Jurkat, Clone E6-1 (cell line): ENCODE measurements at places on chromosomes 5 and 9.
A peak's percentile ranks its signal among the peaks of the same experiment; 100 is the strongest.

GRCh38 chr5:106860398-106861044 is 810.2 kb downstream of the EFNA5 start:
- no peak for DNase-seq

DNA sequence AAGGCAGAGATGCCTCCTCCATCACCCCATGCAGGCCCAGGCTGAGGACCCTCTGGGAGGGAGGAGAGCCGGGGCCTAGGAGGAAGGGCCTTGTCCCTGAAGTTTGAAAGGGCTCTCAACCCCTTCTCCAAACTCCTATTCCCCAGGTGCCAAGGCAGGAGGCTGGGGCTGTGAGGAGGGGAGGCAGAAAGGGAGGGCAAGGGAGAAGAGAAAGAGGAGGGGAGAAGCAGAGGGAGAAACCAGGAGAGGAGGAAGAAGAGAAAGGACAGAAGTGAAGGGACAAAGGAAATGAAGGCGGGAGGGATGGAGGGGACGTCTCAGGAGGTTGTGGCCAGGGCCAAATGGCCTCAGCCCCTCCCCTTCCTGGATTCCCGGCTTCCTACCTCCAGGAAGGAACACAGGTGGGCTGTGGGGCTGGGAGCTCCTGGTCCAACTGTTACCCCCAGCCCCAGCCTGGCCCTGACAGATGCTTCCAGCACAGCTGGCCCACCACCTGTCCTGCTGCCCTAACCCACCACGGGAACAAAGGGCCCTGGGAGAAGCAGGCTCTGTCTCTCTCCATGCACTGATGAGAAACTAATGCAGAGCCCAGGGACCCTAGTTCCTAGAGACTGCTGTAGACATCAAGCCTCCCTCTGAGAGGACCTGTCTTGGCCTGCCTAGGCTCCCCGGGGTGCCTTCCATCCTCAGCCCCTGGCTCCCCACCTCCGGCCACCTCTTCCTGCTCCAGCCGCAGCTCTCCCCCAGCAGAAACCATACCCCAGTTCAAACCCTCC is 3.5 kb downstream of the DBN1 start:
- DNase-seq = no peak

DNA sequence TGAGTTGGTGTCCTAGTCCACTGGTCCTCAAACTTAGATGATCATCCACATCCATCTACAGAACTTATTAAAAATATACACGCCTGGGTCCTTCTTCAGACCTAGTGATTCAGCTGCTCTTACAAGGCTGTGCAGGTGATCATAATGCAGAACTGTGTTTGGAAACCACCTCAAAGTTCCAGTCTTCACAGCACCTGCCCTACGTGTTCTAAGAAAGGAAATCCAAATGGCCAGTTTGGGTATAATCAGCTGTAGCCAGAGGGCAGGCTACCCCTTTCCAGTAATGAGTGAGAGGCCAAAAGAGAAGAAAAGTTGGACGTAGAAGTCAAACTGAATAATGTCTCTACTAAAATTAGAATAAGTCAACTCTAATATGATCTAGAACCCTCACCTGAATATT is 15.4 kb downstream of the REEP5 start:
- DNase-seq = no peak

DNA sequence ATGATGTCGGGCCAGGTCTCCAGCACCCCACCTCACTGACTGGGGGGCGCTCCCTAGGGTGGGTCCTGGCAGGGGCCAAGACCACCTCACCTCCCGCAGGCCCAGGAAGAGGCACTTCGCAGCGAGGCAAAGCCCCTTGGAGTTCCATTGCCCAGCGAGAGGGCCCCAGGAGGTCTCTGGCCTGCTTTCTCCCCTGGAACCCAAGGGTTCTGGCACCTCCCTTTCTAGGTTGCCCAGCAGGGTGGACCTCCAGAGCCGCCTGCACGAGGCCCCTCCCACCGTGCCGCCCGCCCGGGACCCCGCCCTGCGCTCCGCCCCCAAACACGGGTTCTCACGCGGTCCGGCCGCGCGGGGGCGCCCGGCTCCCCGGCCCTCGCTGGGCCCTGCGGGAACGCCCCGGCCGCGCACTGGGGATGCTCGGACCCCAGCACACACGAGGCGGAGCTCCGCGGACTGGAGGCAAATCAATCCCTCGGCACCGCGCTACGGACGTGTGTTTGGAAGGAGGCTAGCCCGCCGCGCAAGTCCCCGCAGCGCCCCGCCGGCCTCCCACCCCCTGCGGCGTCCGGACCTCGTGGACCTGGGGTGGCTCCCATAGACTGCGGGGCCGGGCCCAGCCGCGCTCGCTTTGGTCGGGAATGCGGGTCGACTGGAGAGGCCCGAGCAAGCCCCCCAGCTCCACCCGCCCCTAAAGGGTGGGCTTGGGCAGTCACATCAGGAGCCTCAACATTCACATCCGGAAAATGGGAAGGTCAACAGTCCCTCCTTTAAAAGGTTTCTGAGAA is 99.5 kb upstream of the LMX1B start:
- no peak for DNase-seq

GRCh38 chr5:111972080-111972479 is 215.1 kb upstream of the NREP start:
- no peak for DNase-seq

GRCh38 chr9:89621031-89621430 is 16.2 kb downstream of the GADD45G start:
- DNase-seq = no peak

DNA sequence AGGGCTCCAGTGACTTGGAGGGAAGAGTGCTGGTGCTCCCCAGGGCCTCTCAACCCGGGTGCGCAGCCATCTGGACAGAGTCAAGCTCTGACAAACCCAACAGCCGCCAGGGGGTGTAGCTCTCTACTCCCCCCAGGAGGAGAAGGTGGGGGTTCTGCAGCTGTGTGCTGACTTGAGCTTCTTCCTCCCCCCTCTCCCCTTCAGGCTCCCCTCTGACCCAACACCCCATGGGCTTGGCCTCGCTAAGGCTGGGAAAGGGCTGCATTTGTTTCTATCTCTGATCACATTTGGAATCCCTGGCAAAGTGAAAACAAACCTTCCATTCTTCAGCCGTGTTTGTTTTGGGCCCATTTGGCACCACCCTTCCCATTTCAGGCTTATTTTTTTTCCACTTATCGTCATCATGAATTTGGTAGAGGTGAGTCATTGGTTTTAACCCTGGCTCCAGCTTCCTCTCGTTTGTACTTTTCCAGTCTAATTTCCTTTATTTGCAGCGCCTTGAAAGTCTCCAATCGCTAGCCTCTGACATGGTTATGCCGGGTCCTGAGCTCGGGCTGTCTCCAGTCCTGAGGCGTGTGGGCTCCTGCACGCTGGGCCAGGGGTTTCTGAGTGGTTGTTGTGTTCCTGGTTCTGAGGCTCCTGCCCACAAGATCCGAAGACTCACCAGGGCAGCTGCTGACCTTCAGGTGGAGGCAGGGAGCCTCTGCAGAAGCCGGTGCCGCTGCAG is 36.1 kb downstream of the DAP start:
- DNase-seq = no peak

DNA sequence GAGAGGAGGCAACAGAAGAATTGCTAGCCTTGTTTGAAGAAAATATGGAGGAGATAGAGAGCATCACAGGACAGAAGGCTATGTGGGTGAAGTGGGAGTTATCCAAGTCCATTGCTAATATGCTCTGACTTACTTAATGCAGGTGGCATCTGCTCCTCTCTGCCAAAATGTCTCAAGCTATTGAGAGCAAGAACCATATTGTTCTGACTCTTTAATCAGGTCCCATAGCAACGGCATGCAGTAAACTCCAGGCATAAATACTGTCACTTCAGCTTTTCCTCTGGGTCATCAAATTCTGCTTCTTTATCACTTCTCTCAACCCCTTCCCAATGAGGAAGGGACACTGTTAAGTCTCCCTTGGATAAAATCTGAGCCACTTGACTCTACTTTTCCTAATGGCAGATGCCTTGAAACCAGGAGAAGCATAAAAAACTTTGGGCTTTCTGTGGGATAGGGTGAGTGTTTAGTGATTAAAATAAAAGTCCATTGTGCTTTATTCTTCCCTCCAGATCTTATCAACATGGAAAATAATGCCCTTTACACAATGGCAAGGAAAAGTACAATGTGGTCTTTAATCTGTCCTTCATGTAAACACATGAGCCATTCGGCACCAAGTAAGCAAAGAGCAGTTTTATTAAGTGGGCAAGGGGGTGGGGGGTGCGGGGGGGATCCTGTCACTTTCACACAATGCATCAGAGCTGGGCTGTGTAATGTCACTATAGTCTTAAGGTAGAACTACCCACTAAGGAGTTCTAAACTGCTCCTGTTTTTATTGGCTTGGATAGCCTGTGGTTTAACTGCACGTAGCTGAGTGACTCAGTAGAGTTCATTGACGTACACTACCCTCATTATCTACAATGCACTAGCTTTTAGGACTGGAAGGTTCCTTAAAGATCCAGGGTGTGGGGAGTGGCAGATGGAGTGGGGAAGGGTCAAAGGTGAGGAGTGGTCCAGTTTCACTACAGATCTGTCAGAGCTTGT is 71.0 kb upstream of the TARS1 start:
- no peak for DNase-seq

GRCh38 chr5:134577796-134578577 is 52.5 kb downstream of the JADE2 start:
- DNase-seq = peak; percentile 63
